HFFc6 (cell line): ENCODE measurements at places on chromosomes 11 and 22. TPM values are rescaled to one million over a fixed set of nuclear protein-coding genes. Genes with fewer than 3 reads are reported as not detected.
A peak's percentile ranks its signal among the peaks of the same experiment; 100 is the strongest.

- H3K27me3 ChIP-seq: peaks cover 37% of the 10 kb centered on the region
- DNase-seq: no peak
- peaks cover 23% of the 10 kb centered on the region for H3K4me1 ChIP-seq
- peak overlapping the region; percentile 83; the same call in 1 of the 2 replicates for H3K27ac ChIP-seq
- no peak overlapping the region for H3K4me3 ChIP-seq
These were observed 172.1 kb upstream of the SYT13 start for GRCh38 chr11:45458269-45458668.

Gene GAL3ST3
- total RNA-seq: not detected in 2 replicates

GRCh38 chr11:33157103-33158027, 3.9 kb downstream of the CSTF3 start:
- H3K27me3 ChIP-seq: peaks cover 2% of the 10 kb centered on the region
- H3K27ac ChIP-seq: no peak overlapping the region; the same call in 1 of the 2 replicates
- H3K4me3 ChIP-seq: peak overlapping the region; percentile 100
- H3K4me1 ChIP-seq: peaks cover 51% of the 10 kb centered on the region
- H3K36me3 ChIP-seq: peaks cover 43% of the 10 kb centered on the region

GRCh38 chr22:46073683-46074504, 76.4 kb upstream of the PPARA start:
- peak; percentile 43 for DNase-seq
- peak overlapping the region; percentile 98 for H3K4me3 ChIP-seq
- H3K27ac ChIP-seq: peak overlapping the region; percentile 99
- peaks cover 23% of the 10 kb centered on the region for H3K27me3 ChIP-seq
- H3K36me3 ChIP-seq: peaks cover 55% of the 10 kb centered on the region

DNA sequence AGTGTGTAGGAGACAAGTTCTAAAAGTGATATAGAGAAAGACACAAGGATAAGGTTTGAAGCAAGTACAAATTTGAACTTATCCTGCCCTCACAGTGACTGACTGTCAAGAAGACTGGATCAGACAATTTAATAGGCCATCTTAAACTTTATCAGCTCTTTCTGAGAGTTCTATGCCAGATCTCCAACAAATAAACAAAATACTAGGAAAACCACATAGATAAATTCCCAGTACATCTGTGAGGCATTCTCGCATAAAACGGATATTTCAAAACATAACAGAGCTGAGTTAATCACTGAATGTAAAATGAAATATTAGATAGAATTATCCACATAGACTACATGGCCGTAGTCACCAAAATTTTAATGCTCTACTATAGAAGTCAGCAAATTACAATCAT, 120.9 kb upstream of the LUZP2 start:
- no peak for DNase-seq
- no peaks in the 10 kb centered on the region for H3K36me3 ChIP-seq
- no peaks in the 10 kb centered on the region for H3K27me3 ChIP-seq
- H3K4me1 ChIP-seq: no peaks in the 10 kb centered on the region; the same call in 1 of the 2 replicates

GRCh38 chr11:134275534-134276395, at the start of gene GLB1L3:
TSS of gene GLB1L3 (plus strand) at chr11:134276379. CDS start at chr11:134276741, 362 bp downstream.
- peaks cover 14% of the 10 kb centered on the region for H3K4me1 ChIP-seq
- DNase-seq: no peak
- peaks cover 3% of the 10 kb centered on the region; the same call in 1 of the 2 replicates for H3K36me3 ChIP-seq
- no peak within 1 kb of the TSS for H3K27ac ChIP-seq

- 0 out of 2 replicates have a peak overlapping the region, but pooled peaks have one; percentile 21 for H3K27ac ChIP-seq
- peaks cover 29% of the 10 kb centered on the region for H3K4me1 ChIP-seq
- H3K27me3 ChIP-seq: peaks cover 16% of the 10 kb centered on the region
- no peaks in the 10 kb centered on the region for H3K36me3 ChIP-seq
- no peak for DNase-seq
These were observed 8.8 kb downstream of the WNT7B start for GRCh38 chr22:45968003-45968650.

DNA sequence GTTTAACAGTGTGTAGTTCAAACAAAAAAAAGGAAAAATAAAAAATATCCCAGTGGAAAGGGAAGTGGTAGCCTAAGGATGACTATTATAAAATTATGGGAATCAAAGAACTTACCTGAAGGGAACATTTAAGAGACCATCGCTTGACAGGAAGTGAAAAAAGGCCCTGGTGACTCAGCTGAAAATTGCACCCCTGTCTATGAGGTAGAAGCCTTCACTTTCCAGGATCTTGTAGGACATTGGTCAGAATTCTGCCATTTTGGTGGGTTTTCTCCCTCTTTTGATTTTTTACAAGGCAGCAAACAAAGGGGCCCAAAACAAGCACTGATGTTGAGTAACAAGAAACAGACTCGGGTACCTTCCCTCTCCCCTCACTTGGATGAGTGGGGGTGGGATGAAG, 15.6 kb downstream of the DDX17 start:
- peak overlapping the region; percentile 75 for H3K27ac ChIP-seq
- no peak overlapping the region for H3K4me3 ChIP-seq
- no peak for DNase-seq
- H3K27me3 ChIP-seq: no peaks in the 10 kb centered on the region
- peaks cover 59% of the 10 kb centered on the region for H3K4me1 ChIP-seq
- peaks cover 71% of the 10 kb centered on the region for H3K36me3 ChIP-seq

- H3K27ac ChIP-seq: no peak overlapping the region
- DNase-seq: no peak
- H3K36me3 ChIP-seq: no peaks in the 10 kb centered on the region
- no peak overlapping the region for H3K4me3 ChIP-seq
- H3K27me3 ChIP-seq: peaks cover 11% of the 10 kb centered on the region
These were observed 20.5 kb upstream of the ETS1 start for GRCh38 chr11:128607819-128608218.

Gene FIBIN
- 40.8 to 89.9 TPM (median 84.3 TPM) in 3 replicates for total RNA-seq

Gene SLC22A25
- not detected in 3 replicates for total RNA-seq

- H3K27me3 ChIP-seq: peaks cover 18% of the 10 kb centered on the region
- H3K36me3 ChIP-seq: no peaks in the 10 kb centered on the region
- no peaks in the 10 kb centered on the region for H3K4me1 ChIP-seq
- no peak overlapping the region for H3K4me3 ChIP-seq
- no peak for DNase-seq
These were observed 731 bp downstream of the NTM start for GRCh38 chr11:131370901-131371790.

GRCh38 chr11:57804466-57804865, 42.9 kb downstream of the CTNND1 start:
- no peak overlapping the region for H3K4me3 ChIP-seq
- peaks cover 30% of the 10 kb centered on the region for H3K4me1 ChIP-seq
- no peak overlapping the region for H3K27ac ChIP-seq

Gene RAB3IL1
- total RNA-seq: 5.0 to 8.6 TPM (median 6.5 TPM) in 3 replicates

Gene WNT11
- total RNA-seq: not detected in 3 replicates

GRCh38 chr11:115459563-115459962, 44.7 kb downstream of the CADM1 start:
- H3K36me3 ChIP-seq: no peaks in the 10 kb centered on the region
- DNase-seq: no peak
- H3K4me3 ChIP-seq: no peak overlapping the region
- no peaks in the 10 kb centered on the region for H3K27me3 ChIP-seq
- H3K27ac ChIP-seq: no peak overlapping the region

Gene APOL4
- not detected in 3 replicates for total RNA-seq

- H3K27me3 ChIP-seq: peaks cover 5% of the 10 kb centered on the region
- no peaks in the 10 kb centered on the region for H3K4me1 ChIP-seq
- H3K36me3 ChIP-seq: no peaks in the 10 kb centered on the region
These were observed 32.1 kb upstream of the PRODH start for GRCh38 chr22:18968011-18968749.

GRCh38 chr11:112226831-112227401, 688 bp downstream of the PTS start:
- peaks cover 5% of the 10 kb centered on the region for H3K27me3 ChIP-seq
- peaks cover 56% of the 10 kb centered on the region for H3K4me1 ChIP-seq
- DNase-seq: peak; percentile 27
- peak overlapping the region; percentile 100 for H3K27ac ChIP-seq
- H3K4me3 ChIP-seq: peak overlapping the region; percentile 93
- H3K36me3 ChIP-seq: peaks cover 45% of the 10 kb centered on the region
